ENCODE measurements at places on chromosomes 1 and 21.

DNA sequence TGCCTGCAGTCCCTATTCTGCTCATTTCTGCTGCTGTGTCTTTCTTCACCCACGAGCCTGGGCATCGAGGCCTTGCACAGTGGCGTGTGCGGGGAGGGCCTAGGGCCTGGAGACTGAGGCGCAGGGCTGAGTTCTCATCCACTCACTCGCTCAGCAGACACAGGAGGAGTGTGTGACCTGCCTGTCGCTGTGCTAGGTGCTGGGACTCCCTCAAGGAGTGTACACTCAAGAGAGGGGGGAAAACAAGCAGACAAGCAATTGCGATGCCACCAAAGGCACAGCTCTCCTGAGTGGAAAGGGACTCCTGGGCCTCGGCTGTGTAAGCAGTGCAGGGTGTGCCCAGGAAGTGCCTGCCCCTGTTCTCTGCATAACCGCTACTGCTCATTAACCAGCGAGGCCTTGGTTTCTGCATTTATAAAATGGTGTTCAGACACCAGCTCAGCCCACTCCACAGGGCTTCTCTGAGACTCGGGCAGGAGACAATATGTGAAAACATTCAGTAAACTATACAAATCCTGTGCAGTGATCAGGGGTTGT lies 4.2 kb downstream of the RD3 start:
- DNase-seq: no peak

DNA sequence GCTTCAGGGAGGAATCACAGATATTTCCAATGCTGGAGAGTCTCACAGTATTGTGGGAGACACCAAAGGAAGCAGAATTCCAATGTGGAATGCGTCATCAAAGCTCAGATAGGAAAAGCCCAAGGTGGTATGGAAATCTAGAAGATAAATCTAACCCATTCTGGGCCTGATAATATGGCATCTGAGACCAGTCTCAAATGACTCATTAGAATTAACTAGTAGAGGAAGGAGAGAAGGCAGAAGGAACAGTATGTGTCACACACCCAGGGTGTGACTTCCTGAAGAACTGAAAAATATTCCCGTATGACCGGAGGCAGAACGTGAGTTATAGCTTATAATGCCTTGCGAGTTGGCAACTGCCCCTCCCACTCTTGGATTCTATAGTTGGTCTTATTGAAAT lies 499.2 kb downstream of the PLPP3 start:
- DNase-seq: no peak

DNA sequence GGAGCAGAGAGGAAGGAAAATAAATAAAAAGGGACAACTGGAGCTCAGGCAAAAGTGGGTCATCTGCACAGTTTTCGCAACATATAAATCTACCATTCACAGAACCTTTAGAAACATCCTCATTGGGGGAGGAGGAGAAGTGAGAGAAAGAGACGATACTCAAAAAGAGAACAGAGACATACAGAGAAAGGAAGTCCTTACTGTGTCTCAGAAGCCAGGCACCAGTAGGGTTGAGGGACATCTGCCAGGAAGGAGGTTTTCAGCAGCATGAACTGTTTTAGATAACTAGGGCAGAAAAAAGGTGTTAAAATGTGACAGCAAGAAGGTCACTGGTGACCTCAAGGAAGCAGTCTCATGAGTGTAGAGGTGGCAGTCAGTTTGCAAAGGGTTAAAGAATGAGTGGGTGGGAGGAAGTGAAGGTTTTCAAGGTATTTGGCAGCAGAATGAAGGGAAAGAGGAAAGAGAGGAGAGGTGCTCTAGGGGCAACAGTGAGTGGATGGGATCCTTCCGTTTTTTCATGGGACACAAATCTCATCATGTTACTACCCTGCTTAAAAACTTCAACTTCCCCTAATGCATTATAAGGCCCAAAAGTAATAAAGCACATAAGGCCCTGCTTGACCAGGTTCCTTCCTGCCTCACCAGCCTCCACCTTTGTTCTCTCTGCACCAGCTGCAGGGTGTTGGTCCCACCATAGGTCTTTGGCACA lies 9.5 kb downstream of the JAK1 start:
- DNase-seq: no peak

- no peak for DNase-seq
These were observed 123.3 kb upstream of the DPYD start for GRCh38 chr1:98044071-98044697.

- DNase-seq: no peak
These were observed 1147.6 kb upstream of the ADGRL4 start for GRCh38 chr1:80154176-80154575.

DNA sequence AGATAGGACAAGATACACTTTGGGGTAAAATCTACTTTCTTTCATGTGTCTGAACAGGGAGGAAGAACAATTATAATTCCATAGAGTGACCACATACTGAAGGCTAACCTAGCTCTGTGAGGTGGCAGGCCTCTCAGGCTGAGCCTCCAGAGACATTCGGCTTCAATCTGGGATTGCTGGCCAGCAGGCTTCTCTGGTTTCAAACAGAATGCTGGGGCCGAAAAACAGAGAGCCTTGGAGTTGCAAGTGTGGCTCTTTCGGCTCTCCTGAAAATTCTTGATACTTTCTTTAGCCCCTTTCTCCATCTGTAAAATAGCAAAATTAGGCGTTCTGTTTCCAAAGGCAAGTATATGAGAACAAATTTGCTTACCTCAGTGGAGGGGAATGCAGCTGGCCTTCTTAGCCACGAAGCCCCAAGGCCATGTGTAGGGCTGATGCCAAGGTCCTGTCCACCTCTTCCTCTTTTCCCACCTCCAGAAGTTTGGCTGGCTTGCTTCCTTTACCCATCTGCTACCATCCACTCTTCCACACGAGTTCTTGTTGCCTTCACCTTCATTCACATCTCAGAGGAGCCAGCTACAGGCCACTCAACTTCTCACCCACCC lies 30.0 kb upstream of the UBE2U start:
- no peak for DNase-seq

DNA sequence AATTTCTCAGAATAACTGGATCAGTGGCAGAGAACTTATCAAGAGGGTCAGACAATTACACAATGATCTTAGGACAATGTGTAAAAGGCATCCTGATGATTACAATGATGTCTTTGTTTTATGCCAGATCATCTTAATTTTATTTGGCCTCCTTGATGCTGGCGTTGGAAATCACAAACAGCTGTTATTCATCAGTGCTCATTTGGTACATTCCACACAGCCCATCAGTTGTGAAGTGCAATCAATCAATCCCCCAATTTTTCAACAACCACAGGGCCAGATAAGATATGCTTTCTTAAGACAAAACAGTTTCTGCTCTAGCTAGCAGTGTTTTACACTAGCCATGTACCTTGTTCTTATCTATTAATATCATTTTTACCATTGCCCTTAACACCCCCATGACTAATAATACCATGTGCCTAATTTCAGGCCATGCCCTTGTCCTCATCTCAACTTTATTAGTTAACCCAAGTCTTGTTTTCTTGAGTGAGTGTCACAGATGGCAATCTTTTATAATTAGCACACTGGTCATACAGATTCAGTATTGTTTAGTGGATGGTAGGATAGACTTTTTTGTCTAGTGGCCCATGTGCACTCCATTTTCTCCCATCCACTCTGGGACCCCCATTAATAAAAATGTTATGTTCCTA lies 40.8 kb upstream of the COL24A1 start:
- peak; percentile 5 for DNase-seq

DNA sequence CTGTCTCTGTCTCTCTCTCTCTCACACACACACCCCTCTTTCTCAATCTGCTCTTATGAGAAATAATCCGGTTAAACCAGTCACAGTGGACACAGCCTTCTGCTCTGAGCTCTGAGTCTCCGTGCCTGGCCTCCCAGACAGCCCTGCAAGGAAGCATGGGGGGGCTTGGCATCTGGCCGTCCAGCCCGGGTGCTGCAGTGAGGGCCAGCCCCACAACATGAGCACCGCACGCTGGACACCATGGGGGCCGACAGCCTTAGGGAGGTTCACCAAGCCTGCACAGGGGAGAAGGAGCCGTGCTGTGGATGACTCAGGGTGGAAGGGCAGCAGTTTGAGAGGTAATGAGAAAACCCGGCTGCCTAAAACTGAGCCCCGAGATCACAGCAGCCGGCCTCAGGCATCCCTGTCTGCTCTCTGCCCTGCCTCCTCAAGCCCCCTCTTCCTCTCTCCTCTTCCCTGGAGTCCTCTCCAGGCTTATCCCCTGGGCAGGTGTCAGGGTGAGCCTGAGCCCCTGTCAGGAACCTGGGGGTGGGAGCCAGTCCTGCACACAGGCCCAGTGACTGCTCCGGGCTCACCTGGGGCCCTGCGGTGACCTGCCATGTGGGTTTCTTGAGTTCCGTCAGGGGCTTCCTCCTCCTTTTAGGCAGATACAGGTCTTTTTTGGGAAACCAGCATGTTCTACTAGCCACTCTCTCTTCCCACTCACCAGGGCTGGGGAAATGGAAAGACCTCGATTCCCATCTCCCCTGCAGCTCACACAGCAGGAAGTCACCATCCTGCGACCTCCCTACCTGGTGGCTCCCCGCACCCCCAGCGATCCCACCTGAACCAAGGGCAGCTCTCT lies 92.8 kb downstream of the ITPKB start:
- no peak for DNase-seq

DNA sequence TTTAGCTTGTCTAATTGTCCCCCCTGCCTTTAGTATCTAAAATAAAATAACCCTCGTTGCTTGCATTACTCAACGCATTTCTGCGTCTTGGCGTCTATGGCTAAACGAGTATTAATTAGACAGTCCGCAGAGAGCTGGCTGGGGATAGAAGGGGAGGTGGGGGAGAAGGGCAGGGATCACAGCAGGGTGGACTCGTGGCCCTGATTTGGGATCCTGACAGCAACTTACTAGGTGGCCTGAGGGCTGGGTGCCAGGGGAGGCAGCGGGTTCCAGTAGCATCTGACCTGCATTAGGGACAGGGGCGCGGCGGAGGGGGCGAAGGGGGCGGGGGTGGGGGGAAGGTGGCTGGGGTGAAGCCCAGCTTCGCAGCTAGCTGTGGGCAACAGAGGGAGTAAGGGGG lies 1.1 kb upstream of the BACE2 start:
- no peak for DNase-seq

- no peak for DNase-seq
These were observed 82.5 kb downstream of the EDEM3 start for GRCh38 chr1:184672013-184672726.

- DNase-seq: no peak
These were observed 12.9 kb upstream of the KPNA6 start for GRCh38 chr1:32094746-32095521.

DNA sequence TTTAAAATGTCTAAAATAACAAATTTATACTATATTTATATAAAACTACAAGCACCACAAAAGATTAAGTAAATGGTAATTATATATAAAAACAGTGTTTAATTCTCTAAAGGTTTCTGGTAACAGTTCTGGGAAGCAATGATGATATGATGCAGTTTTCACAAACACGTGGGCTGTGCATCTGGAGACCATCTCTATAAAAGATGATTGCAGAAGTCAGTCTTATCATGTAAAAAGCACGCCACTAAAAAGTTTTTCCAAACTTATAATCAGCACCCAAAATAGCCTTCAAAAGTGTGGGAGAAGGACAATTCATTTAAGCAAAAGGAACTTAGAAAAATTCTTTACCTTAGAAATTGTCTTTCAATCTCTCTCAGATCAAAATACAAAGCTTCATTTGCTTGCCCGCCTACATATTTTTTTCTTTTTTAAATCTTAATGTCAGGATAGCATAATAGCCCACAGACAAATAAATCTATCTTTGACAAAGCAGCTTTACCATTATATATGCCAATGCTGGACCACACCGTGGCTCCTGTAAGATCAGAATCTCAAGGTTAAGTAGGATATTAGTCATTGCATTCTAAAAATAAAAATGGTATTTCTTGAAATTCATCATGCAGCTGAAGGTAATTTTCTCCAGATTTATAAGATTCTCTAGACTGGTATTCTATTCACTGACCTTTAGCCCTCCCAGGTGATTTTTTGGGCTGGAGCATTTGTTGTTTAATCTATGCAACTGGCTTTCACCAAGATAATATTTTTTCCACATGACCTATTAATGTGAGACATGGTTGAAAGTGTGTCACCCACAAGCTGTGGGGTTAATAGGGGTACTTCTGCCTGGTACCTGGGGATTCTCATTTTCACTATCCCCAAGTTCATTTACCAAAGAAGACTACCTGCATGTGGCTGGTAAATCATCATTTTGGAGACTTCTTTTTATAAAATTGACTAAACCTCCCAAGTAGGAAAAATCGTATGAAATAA lies 189.6 kb upstream of the ST6GALNAC5 start:
- no peak for DNase-seq

DNA sequence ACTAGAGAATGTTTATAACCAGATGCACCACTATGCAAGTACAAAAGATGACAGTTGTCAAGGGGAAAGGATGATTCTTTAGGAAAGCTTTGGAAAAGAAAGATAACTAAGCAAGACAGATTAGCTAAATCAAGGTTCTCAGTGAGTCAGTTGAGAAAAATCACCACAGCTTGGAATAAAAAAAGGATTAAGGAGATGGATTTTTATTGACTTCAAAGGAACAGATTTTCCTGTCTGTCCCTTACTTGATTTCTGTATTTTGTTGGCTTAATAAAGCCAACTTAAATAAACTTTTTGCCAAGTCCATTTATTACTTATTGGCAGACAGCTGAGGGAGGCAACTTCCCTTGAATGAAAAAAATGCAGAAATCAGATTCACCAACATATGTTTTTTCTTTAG lies 93.9 kb downstream of the NR5A2 start:
- no peak for DNase-seq

- no peak for DNase-seq
These were observed 1705.3 kb downstream of the NCAM2 start for GRCh38 chr21:22703521-22703920.

GRCh38 chr1:214260561-214261205 lies 20.3 kb upstream of the SMYD2 start:
- no peak for DNase-seq

DNA sequence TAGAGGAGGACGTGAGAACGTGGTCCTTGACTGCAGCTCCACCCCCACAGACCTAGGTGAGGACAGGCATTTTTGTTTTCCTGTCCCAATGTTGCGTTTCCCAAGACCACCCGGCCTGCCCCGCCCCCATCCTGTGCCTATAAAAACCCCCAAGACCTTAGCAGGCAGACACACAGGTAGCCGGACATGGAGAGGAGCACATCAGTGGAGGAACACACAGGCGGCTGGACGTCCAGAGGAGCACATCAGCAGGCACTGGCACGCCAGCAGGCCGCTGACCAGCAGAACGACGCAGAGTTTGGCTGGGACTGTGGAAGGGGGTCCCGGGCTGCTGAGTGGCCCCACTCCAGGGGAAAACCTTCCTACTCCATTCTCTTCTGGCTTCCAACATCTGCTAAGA lies 12.7 kb upstream of the HMGCL start:
- DNase-seq: no peak

- DNase-seq: no peak
These were observed 1.2 kb downstream of the SCAF4 start for GRCh38 chr21:31730712-31731055.

Data from GM04504 (cell line).